Dermis blood vessel endothelial cell (primary cell): ENCODE measurements at places on chromosomes 6 and 20. TPM values are rescaled to one million over a fixed set of nuclear protein-coding genes. Genes with fewer than 3 reads are reported as not detected.
A peak's percentile ranks its signal among the peaks of the same experiment; 100 is the strongest.

DNA sequence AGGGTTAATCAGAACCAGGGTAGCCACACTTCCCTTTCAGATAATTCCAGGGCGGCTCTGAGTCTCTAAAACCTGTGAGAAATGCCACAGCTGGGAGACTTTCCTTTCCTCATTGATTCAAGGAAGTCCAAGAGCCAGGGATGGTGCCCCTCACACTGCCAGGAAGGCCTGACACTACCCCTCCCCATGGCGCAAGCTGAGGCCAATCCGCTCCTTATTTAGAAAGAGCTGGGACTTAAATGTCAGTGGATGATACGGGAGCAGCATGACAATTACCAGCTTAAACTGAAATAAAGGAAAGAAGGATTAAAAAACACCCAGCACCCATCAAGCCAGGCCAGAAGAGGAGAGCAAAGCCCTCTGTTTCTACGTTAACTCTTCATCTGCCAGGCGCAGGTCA lies 244.4 kb downstream of the LRFN2 start:
- no peak for DNase-seq

- DNase-seq = no peak
These were observed 531.0 kb downstream of the EPM2A start for GRCh38 chr6:145204301-145204700.

- peak; percentile 66 for DNase-seq
These were observed 542 bp downstream of the TUBE1 start for GRCh38 chr6:112086744-112087135.

DNA sequence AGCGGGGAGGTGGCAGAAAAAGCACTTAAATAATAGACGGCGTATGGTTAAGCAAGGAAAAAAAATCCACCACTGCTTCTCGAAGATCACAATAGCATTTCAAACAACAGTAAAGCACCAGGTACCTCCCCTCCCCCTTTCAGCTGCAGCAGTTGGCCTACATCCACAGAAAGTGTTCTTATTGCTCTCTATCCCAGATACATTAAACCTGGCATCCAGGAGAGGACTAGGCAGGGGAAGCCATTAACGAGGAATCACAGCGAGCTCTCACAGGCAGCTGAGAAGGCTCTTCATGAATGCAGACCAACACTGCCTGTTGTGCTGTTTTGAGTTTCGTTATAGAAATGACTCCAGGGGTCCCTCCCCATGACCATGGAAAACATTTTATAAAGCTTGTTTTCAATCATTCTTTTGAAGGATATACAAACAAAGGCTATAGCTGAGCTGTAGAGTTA lies 11.8 kb downstream of the FYN start:
- DNase-seq = no peak

DNA sequence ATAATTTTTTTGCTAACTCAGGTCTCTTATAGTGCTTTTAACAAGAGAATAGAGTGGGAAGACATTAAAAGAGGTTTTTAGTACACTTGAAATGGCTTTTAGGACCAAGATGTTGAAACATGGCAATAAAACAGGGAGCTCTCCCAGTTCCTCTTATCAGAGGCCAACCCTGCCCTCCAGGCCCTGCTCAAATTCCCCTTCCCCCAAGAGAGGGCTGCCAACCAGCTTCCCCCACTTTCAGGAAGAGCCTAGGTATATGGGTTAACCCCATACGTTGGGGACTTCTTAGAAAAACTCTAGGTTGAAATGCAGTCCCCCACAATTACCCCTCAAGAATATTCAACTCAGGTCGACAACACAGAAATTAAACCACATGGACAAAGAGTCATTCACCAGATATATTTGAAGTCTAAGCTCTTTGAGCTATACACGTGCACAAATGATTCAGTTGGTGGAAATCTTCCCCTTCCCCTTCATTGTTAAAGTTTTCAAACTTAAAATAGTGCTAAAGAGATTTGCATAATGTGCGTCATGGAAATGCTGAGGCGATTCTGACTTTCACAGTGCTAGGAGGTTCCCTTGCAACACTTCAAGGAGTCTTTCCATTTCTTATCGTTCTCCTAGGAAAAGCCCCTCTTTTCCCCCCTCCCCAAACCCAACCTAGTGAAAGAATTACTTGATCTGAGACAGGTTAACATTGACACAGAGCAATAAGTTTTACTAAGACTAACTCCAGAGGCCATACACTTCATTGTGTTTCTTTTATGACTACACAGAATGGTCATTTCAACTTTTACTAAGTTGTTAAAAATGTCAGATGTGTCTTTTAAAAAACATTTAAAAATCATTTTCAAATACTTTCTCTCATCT lies 49.8 kb upstream of the ENPP5 start:
- DNase-seq = no peak

- peak; percentile 10 for DNase-seq
These were observed 254.3 kb downstream of the SOX4 start for GRCh38 chr6:21847711-21848480.

DNA sequence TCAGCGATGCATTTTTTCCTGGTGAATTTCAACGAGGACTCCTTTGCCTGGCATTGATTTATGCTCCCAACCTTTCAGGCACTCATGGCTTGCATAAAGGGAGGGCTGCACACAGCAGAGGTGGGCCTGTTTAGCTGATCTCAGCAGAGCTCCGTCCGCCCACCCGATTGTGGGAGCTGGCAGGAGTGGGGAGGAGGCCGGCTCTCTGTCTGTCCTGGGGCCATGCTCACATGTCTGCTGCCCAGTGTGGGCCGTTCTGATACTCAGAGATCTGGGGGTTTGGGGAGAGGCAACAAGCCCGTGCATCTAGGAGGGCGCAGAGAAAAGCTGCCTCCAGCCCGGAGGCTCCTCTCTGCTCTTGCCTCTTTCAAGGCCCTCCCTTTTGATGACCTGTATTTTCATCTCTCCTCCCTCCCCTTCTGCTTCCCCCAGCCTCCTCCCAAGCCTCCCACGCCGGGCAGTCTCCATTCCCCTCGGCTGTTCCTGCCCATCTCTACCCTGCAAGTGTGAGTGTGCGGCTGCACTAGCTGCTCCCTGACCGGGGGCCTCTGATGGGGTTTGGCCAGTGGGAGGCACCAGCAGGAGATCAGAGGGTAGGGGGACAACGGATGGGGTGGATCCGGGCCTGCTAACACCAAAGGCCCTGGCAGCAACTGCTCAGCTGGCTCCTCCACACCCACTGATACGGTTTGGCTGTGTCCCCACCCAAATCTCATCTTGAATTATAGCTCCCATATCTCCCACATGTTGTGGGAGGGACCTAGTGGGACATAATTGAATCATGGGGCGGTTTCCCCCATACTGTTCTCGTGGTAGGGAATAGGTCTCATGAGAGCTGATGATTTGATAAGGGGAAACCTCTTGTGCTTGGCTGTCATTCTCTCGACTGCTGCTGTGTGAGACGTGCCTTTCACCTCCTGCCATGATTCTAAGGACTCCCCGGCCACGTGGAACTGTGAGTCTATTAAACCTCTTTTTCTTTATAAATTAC lies 39.6 kb upstream of the MLN start:
- no peak for DNase-seq

DNA sequence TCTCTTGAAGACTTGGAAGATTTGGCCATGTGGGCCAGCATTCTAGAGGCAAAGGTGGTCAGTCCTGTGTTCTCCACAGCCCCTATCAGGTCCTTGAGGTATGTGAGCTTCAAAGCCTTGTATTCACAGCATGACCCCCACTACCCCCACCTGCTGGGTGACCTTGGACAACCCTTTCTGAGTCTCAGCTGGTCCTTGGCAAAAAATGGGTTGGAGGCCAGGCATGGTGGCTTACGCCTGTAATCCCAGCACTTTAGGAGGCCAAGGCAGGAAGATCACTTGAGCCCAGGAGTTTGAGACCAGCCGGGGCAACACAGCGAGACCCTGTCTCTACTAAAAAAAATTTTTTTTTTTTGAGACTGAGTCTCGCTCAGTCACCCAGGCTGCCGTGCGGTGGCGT lies 42.6 kb downstream of the UBE2V1 start:
- peak; percentile 45 for DNase-seq

- no peak for DNase-seq
These were observed 77.3 kb upstream of the KIF25 start for GRCh38 chr6:167920165-167920564.

- no peak for DNase-seq
These were observed 13.2 kb upstream of the SALL4 start for GRCh38 chr20:51815383-51816076.

GRCh38 chr20:4304601-4305000 lies 289.2 kb upstream of the RNF24 start:
- no peak for DNase-seq

- no peak for DNase-seq
These were observed 162.7 kb downstream of the SOBP start for GRCh38 chr6:107652526-107653182.

DNA sequence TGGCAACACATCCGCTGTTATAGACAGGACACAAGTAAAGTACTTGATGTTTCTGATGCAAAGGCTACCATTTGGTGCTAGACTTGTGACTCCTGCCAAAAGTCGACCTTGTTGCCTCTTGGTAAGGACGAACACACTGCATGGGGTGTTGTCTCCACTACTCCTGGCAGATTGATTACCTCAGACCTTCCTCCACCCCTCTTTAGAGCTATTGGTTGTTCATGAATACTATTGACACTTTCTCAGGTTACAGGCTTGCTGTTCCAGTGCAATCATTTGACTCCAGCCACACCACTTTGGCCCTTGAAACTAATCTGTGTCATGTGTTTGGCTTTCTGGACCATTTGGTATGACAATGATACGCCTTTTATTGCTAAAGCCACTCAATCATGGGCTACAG lies 62.3 kb downstream of the TRMT11 start:
- no peak for DNase-seq

GRCh38 chr6:169794317-169795055 lies 43.1 kb downstream of the ERMARD start:
- no peak for DNase-seq

DNA sequence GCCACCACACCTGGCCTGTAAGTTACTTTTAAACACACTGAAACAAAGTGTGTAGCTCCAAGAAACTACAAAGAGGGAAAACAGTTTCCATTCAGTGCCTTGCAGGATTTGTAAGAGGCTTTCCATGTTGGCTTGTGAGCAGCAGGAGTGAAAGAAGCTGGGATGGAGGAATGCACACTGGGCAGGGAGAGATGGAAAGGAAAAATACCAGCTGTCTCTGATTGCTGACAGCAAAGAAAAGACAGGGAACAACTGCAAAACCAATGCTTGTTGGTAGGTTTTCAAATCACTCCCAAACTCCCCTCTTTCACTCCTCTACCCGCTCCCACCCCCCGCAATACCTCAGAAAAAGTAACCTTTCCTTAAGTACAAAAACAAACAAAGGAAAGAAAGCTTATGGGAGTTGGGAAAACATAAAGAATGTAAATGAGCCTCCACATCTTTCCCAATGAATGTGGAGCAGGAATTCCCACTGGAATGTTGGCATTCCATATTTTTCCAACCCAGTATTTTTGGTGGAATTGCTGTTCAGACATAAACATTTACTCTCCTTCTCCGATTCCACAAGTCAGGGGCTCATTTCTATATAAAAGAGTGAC lies 166.1 kb downstream of the THBS2 start:
- no peak for DNase-seq

DNA sequence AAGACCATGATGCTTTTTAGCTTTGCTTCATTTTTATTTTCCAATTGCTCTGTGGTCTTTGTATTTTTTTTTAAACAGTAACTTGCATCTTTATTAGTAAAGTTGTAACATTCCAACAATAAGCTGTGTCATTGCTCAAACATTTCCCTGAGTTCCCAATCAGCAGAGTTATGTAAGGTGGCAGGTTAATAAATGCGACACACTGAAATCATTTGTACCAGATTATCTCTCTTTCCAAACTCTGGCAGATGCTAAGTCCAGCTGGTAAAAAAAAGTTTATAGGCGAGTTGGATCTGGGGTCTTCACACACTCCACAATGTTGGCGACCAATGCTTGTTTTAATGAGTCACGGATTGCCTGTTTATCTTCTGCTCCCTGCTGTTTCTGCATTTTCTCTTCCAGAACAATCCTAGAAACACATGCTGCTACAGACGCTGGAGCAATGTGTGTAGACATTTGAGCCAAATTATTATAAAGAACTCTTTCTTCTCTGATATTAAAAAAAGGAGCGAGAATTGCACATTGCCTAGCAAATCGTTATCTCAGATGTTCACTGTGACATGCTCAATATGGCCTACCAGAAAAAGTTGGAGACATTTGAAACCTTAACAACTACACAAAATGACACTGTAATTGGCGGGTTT lies 113.6 kb upstream of the IFNGR1 start:
- DNase-seq = no peak

DNA sequence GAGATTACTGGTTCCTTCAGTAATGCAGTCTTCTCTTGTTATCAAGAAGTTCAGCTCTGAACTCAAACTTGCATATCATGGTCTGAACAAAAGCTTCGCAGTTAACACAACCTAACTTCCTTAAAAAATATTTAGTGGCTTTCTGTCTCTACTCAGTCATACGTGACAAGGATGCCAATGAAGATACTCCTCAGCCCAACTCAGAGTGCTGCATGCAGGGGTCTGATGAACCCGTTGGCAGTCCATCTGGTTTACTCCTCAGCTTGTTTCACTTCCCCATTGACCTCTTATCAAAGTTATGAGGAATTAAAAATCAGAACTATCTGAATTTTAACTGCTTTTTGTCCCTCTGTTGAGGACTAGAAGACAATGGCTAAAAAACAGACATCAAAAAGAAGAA lies 56.6 kb upstream of the RIN2 start:
- DNase-seq = no peak

DNA sequence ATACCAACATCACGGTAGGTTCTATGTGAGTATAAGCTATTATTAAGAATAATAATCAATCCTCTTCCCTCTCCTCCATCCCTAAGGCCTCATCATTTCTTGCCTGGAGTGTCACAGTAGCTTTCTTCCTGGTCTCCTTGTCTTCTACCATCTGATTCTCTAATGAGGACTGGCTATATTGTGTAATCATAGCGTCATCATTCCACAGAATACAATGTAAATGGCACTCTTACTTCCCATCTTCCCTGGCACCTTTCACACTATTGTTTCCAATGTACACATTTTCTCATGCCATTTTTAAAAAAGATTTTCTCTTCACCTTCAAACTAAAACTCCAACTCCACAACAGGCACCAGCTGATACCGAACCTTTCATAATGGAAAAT lies 2.2 kb upstream of the BTN3A2 start:
- DNase-seq = no peak

DNA sequence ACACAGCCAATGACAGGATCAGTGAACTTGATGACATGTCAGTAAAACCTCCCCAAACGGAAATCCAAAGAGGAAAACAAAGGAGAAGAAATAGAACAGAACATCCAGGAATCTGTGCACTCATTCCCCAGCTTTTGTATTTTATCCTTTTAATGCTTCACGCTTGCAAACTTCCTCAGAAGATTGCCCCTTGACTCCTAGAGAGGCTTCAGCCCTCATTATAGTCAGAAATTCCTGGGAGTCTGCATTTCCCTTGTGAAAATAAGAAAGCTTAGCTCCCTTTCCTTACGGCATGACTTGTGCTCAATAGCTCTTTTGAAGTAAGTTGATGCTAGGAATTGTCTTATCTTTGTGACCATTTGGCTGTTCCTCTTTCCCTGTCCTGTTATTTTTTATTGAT lies 313.6 kb upstream of the OPRM1 start:
- DNase-seq = no peak

Gene WFDC10B
- not detected in 2 replicates for total RNA-seq

Gene TMEM151B
- not detected in 2 replicates for total RNA-seq

Gene FOXQ1
- not detected in 2 replicates for total RNA-seq
